ENCODE measurements at places on chromosomes 1 and 21. TPM values are rescaled to one million over a fixed set of nuclear protein-coding genes. Genes with fewer than 3 reads are reported as not detected.

FBXO2 gene
- 10.2 TPM for total RNA-seq

OLFML2B gene
- 6.7 TPM for total RNA-seq

FAM229A gene
- 9.7 TPM for total RNA-seq

FMO2 gene
- total RNA-seq = 22.3 TPM

SLC2A5 gene
- total RNA-seq = 6.4 TPM

KPRP gene
- total RNA-seq = not detected

PLPP3 gene
- 107 TPM for total RNA-seq

EDARADD gene
- total RNA-seq = 0.82 TPM

TEKT2 gene
- 5.7 TPM for total RNA-seq

DNALI1 gene
- 34.8 TPM for total RNA-seq

BRINP3 gene
- total RNA-seq = 1.8 TPM

ITGB2 gene
- total RNA-seq = 111 TPM

LCE1C gene
- total RNA-seq = not detected

SH2D1B gene
- total RNA-seq = 0.76 TPM

RYR2 gene
- total RNA-seq = 0.60 TPM

CD48 gene
- total RNA-seq = 20.5 TPM

All from kidney (tissue), 22 donors.